Activated CD8-positive, alpha-beta T cell treated with anti-CD3 and anti-CD28 coated beads for 36 hours (primary cell): ENCODE measurements at places on chromosomes 11 and 22.

DNA sequence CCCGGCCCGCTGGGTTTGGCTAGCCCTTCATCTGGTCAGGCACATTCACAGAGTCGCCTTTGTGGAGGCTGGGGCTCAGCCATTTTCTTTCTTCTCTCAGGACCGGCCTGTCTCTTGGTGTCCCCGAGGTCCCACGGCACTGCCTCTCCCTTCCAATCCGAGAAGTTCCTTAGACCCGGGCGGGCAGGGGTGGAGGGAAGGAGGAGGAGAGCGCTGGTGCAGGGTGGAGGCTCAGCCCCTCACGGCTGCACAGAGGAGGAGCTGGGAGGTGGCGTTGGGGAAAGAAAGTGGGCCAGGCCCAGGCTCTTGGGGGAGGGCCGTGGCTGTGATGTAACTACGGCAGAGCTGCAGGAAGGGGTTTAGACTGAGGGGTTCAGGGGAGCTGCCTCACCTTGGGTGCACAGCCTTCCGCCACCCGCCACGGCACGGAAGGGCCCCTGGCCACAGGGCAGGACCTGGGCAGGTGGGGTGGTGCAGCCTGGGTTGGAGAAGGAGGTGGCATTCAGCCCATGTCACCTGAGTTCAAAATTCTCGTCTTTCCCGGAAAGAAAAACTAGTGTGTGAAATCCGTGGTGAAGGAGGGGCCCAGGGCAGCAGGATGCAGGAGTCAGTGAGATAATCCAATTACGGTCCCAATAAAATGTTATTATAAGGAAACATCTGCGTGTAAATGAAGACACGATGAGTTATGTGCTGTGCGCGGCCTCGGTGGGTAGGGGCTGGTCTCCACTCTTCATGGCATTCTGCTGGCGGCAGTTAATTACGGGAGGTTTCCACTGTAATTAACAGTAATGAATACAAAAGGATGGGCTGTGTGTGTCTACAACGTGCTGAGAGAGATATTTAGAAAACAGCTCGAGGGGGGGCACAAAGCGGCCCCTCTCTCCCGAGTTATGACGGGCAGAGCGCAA lies 1.7 kb downstream of the BRSK2 start:
- DNase-seq = no peak
- no peak overlapping the region for H3K4me3 ChIP-seq
- peaks cover 11% of the 10 kb centered on the region for H3K4me1 ChIP-seq
- H3K36me3 ChIP-seq = no peaks in the 10 kb centered on the region
- H3K27ac ChIP-seq = no peak overlapping the region
- H3K27me3 ChIP-seq = peaks cover 21% of the 10 kb centered on the region

DNA sequence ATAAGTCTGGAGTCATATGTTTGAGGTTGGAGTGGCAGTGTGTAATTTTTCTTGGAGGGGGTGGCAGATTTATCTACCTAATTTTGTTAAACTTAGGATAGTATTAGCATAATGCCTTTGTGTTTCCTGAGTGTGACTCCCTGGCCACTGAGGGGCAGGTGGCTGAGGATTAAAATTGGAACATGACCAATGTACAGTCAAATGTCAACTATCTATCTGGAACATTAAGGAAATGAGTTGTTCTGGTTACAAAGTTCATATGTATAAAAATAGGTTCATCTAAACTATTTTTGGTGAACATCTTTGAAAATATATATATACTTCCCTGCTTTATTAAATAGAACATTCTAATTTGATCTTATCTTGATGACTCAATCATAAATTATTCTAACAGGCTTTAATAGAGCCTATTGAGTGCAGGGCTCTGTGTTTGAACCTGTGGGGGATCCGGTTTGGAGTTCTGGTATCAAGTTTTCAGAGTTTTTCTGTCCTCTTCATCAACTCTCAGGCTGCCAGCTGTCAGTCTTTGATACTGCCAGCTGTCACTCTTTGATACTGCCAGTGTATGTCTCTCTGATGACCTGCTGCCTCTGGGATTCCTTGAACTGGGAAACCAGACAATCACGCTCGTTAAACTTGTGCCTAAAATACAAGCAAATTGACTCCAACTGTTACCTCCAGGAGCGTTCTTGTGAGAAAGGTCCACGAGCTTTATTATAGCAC lies 309.6 kb downstream of the METTL15 start:
- no peaks in the 10 kb centered on the region for H3K4me1 ChIP-seq
- H3K27ac ChIP-seq = no peak overlapping the region
- H3K27me3 ChIP-seq = no peaks in the 10 kb centered on the region
- H3K4me3 ChIP-seq = no peak overlapping the region
- DNase-seq = no peak

DNA sequence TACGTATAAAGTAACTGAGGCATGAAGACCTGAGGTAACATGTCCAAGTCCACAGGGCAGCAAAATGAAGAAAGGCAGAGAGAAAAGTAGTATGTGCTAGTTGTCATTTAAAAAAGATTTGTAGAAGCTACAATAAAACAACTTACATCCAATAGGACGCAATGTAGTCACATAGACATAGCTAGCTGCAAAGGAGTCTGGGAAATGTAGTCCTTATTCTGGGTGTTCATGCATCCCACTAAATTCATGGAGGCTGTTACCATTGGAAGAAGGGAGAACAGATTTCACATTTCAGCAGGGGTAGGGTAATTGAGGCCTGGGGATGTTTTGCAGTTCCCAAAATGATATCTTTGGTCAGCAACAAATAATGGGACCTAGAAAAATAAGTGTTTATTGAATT lies 571.4 kb downstream of the MIAT start:
- no peak overlapping the region for H3K4me3 ChIP-seq
- no peaks in the 10 kb centered on the region for H3K4me1 ChIP-seq

- DNase-seq = no peak
- no peak overlapping the region for H3K27ac ChIP-seq
- no peak overlapping the region for H3K4me3 ChIP-seq
- peaks cover 13% of the 10 kb centered on the region for H3K27me3 ChIP-seq
- peaks cover 5% of the 10 kb centered on the region for H3K4me1 ChIP-seq
Observed at GRCh38 chr11:8745431-8746253, 63.0 kb downstream of the RPL27A start.

GRCh38 chr11:57055744-57056143 lies 67.0 kb downstream of the OR5AK2 start:
- no peak overlapping the region for H3K27ac ChIP-seq
- no peaks in the 10 kb centered on the region for H3K4me1 ChIP-seq
- no peaks in the 10 kb centered on the region for H3K36me3 ChIP-seq
- H3K4me3 ChIP-seq = no peak overlapping the region

- DNase-seq = no peak
- H3K36me3 ChIP-seq = no peaks in the 10 kb centered on the region
- no peaks in the 10 kb centered on the region for H3K4me1 ChIP-seq
- peaks cover 4% of the 10 kb centered on the region for H3K27me3 ChIP-seq
- no peak overlapping the region for H3K27ac ChIP-seq
- no peak overlapping the region for H3K4me3 ChIP-seq
Observed at GRCh38 chr11:120830085-120830620, 193.7 kb upstream of the TBCEL start.

DNA sequence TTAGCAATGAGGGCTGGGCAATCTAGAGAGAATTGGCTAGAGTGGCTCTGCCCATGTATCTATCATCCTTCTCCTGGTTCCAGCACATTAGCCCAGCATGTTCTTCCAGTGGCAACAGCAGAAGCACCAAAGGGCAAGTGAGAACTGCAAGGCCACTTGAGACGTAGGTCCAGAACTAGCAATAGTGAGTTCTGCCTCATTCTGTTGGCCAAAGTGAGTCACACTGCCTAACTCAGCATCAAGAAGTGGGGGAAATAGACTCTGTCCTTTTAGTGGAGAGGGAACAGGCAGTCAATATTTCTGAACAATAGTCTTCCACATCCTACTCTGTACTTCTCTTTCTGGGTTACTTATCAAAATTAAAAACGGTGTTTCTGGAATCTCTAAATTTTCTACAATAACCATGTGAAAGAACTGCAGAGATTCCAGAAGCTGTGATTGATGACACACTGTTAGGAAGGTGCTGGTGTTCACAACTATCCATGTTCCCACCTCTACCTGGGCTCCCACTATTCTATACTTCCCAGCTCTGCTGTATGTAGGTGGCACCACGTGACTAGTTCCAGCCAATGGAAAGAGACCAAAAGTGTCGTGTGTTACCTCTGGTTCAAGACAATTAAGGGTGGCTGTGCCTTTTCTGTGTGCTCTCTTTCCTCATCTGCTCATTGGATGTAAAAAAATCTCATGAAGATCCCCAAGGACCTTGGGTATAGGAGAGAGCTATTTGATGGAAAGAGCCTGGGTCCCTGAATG lies 23.4 kb upstream of the GRK3 start:
- no peak overlapping the region for H3K27ac ChIP-seq
- H3K27me3 ChIP-seq = no peaks in the 10 kb centered on the region
- H3K4me1 ChIP-seq = peaks cover 3% of the 10 kb centered on the region
- H3K4me3 ChIP-seq = no peak overlapping the region
- no peak for DNase-seq

DNA sequence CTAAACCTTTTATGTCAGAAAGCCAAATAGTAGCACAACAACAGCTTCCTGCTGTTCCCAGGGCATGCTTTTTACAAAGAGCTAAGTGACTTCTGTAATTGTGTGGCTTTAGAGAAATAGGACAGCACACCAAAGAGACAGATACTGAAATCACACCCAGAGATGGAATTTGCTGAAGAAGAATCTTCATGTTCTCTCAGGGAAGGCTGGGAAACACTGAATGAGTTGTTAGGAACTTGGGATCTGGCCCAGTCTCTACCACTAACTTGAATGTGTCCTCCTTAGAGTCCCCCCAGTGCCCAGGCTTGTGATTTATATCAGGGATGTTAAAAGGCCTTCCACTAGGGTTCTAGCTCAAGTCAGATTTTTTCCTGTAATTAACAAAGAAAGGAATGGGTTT lies 175.2 kb downstream of the DBX1 start:
- H3K36me3 ChIP-seq = no peaks in the 10 kb centered on the region
- no peaks in the 10 kb centered on the region for H3K27me3 ChIP-seq
- H3K4me1 ChIP-seq = no peaks in the 10 kb centered on the region
- H3K27ac ChIP-seq = no peak overlapping the region
- no peak for DNase-seq
- H3K4me3 ChIP-seq = no peak overlapping the region

DNA sequence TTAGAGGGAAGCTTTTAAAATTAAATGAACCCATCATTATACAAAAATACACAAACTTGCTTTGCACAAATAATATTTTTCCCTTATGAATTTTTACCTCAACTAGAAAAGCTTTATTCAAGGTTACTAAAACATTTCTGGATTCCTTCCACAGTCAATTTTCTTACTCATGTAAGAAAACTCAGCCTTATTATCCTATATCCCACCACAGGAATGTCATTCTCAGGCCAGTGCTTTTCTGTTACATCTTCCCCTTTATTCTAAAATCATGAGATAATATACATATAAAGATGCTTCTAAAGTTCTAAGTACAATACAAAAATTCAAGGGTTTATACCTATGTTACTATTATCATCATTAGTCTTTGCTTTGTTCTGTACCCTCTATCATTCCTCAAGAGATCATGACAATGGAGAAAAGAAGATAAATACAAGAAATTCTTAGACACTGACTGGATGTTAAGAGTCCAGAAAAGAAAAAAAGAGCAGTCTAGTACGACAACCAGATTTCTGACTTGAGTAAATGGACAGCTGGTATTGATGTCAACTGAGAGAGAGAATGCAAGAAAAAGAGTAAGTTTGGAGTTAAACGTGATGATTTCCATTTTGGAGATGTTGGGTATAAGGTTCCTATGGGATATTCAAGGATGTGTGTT lies 60.3 kb downstream of the MTMR2 start:
- H3K4me3 ChIP-seq = no peak overlapping the region
- DNase-seq = no peak
- no peaks in the 10 kb centered on the region for H3K4me1 ChIP-seq

GRCh38 chr11:43376594-43376993 lies 17.9 kb downstream of the TTC17 start:
- no peak for DNase-seq
- H3K4me1 ChIP-seq = peaks cover 18% of the 10 kb centered on the region
- peaks cover 11% of the 10 kb centered on the region for H3K36me3 ChIP-seq

DNA sequence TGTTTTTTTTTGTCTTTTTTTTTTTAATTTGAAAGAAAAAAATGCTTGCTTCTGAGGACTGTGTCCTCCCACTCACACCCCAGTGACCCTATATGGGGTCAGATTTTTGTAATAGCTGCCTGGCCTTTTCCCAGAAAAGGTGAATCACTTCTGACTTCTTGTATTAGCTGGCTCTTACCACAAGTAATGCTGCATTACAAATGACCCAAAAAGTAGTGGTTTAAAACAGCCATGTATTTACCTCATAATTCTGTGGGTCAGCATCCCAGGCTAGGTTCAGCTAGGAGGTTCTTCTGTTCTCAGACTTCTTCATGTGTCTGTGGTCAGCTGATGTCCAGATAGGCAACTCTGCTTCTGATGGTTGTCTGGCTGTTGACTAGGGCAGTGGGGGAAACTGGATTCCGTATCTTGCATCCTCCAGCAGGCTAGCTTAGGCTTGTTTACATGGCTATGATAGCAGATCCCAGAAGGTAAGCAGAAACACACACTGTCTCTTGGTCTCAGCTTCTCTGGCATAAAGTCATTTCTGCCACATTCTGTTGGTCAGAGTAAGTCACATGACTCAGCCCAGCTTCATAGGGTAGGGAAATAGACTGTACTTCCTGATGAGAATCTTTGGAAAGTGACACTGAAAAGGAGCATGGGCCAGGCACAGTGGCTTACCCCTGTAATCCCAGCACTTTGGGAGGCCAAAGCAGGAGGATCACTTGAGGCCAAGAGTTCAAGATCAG lies 19.5 kb downstream of the LHFPL7 start:
- H3K27ac ChIP-seq = no peak overlapping the region
- peaks cover 2% of the 10 kb centered on the region for H3K4me1 ChIP-seq
- H3K27me3 ChIP-seq = peaks cover 13% of the 10 kb centered on the region
- DNase-seq = no peak
- no peak overlapping the region for H3K4me3 ChIP-seq
